ENCODE measurements at places on chromosomes 7 and 10. TPM values are rescaled to one million over a fixed set of nuclear protein-coding genes. Genes with fewer than 3 reads are reported as not detected.

Gene CYP26A1
- polyA plus RNA-seq = not detected

Gene TFPI2
- 15.0 TPM for polyA plus RNA-seq

Gene PNLIP
- polyA plus RNA-seq = not detected

Gene CPVL
- polyA plus RNA-seq = 68.7 TPM

Gene HMX3
- polyA plus RNA-seq = not detected

Gene CLDN3
- 27.7 TPM for polyA plus RNA-seq

Gene CALHM1
- polyA plus RNA-seq = 0.07 TPM

Gene ELFN1
- 10.6 TPM for polyA plus RNA-seq

Gene GNAT3
- not detected for polyA plus RNA-seq

Gene PDZD7
- polyA plus RNA-seq = 1.2 TPM

Gene TAS2R5
- polyA plus RNA-seq = 1.4 TPM

Gene PLA2G12B
- 6.9 TPM for polyA plus RNA-seq

Gene AKR1C8
- 0.50 TPM for polyA plus RNA-seq

Gene SPDYE6
- 2.2 TPM for polyA plus RNA-seq

Gene FAM204A
- 88.1 TPM for polyA plus RNA-seq

Gene KCTD7
- polyA plus RNA-seq = 22.0 TPM

Gene CLDN4
- polyA plus RNA-seq = 76.4 TPM

Gene SNX10
- 19.7 TPM for polyA plus RNA-seq

Gene STEAP1
- 14.3 TPM for polyA plus RNA-seq

Gene HTR5A
- not detected for polyA plus RNA-seq

Measured in right renal cortex interstitium (tissue), 3 donors.